ENCODE measurements at places on chromosomes 1 and 21.

- DNase-seq, result no peak
Observed at GRCh38 chr1:172322219-172323061, 98.0 kb upstream of the C1orf105 start.

GRCh38 chr1:30774550-30775432 is 17.2 kb upstream of the LAPTM5 start:
- no peak for DNase-seq

DNA sequence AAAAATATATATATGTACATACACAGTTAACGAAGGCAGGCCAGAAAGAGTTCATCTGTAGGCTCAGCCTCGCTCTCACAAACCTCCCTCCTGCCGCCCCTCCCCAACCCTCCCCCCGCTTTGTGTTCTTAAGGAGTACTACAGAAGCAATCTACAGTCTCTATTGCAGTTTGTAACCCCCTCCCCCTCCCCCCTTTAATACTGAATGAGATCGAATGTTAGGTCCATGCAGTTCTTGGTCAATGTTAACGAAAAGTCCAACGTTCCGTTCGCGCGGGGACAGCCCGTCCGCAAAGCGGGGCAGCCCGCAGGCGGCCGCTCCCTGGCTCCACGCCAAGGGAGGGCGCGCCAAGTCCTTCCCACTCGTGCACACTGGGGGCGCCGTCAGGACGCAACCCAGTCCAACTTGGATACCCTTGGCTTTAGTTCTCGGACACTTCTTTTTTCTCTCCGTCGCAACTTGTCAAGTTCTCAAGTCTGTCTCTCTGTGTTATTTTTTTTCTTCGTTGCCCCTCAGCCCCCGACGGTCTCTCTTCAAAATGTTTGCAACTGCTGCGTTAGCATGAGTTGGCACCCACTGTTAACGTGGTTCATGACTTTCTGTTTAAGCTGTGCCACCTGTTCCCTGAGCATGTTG is 2.2 kb downstream of the JUN start:
- DNase-seq, result no peak

- no peak for DNase-seq
Observed at GRCh38 chr1:24362982-24363614, 43.9 kb downstream of the GRHL3 start.

- no peak for DNase-seq
Observed at GRCh38 chr1:173329726-173330125, 122.6 kb upstream of the TNFSF4 start.

DNA sequence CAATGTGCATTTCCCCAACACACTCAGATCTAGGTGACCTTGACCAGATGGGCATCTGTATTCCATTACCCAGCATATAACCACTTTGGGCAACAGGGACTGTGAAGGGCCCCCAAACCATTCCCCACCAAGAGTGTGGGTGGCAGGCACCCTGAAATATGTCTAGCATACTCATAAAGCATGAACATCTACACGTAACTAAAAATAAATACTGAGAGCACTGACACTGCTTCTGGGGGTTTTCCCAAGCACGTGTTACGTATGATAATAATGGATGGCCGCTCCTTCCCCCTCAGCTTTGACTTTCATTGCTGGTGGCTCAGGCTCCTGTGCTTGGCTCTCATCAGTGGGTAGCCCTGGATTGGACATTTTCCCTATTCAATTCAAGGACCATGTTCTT is 39.1 kb downstream of the IGSF3 start:
- DNase-seq, result no peak

GRCh38 chr1:194045416-194045815 is 859.0 kb upstream of the B3GALT2 start:
- no peak for DNase-seq

GRCh38 chr21:36427502-36427901 is 42.3 kb downstream of the CHAF1B start:
- no peak for DNase-seq

DNA sequence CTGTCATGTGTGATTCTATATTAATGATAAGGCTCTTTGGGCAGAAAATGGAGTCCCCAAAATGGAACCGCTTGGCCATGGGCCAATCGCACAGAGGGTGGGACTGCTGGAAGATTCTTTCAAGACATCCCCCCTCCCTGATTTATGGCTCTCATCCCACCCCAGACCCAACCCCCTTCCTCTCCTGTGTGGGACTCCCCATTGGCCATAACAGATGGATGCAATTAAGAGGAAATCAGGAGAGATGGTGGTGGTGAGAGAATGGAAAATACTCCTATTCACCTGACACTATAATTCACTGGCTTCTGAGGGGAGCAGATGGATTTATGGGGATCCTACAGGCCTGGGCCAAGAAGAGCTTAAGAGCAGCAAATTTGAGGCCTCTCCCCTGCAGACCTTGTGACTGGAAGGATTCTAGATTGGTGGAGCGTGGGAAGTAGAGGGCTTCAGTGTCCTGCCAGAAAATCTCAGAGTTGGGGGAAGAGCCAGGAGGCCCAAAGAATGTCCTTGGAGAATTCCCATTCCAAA is 1.7 kb downstream of the IGFN1 start:
- no peak for DNase-seq

DNA sequence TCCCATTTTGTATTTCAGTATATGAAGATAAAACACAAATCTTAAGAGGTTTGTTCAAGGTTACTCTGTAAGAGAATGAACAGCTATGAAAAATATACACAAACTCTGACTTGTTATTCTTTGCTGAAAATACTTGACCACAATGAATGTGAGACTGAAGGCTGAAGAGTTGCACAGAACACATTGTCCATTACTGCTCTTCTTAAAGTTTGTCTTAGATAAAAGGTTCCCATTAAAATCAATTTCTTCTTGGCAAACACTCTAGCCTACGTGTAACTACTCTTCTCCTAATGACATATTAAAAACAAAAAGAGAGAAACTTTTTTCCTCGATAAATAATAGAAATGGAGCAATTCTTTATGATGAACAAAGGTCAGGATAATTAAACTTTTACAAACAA is 45.2 kb upstream of the RABGAP1L start:
- DNase-seq, result no peak

DNA sequence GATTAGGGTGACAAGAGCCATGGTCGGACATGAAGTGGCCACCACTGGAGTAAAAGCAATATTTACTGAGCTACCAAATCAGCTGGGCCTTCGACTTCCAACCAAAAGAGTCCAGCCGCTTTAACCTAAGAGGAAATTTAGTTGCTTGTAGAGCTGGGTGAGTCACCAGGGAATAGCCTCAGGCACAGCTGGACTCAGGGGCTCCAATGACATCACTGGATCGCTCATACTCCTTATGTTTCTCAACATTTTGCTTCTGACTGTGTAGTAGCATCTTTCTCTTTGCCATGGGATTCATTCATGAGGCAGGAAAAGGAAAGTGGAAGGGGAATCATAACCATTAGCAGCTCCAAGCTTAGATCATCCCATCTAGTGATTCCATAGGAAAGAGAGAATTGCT is 664.4 kb downstream of the MATN1 start:
- no peak for DNase-seq

GRCh38 chr1:64038965-64039364 is 164.5 kb upstream of the UBE2U start:
- no peak for DNase-seq

- DNase-seq, result no peak
Observed at GRCh38 chr1:47331875-47332274, 1.7 kb upstream of the CMPK1 start.

DNA sequence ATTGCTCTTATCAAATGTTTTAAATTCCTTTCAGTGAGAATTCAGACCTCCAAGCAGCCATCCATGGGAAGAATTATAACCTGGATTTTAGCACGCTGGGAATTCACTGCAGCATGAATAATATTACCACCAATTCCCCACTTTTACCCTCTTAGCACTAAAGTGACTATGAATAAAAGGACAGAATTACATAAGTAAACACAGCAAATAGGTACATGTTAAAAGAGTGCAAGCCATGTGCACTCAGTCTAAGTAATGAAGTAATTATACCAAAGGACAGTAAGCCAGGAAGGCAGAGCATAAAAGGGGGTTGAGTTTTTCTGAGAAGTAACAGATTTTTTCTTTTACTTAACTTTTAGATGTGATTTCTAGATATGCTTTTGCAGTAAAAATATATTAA is 176.3 kb downstream of the DENND1B start:
- DNase-seq, result no peak

GRCh38 chr1:192832492-192832891 is 23.7 kb downstream of the RGS2 start:
- no peak for DNase-seq

GRCh38 chr1:215375381-215375780 is 191.7 kb upstream of the KCTD3 start:
- no peak for DNase-seq

- DNase-seq, result no peak
Observed at GRCh38 chr1:101757985-101758384, 238.7 kb downstream of the OLFM3 start.
